Esophagus squamous epithelium (tissue), 5 donors: ENCODE measurements at places on chromosomes 5 and 9.

GRCh38 chr5:176492431-176492830 is 44.2 kb downstream of the FAF2 start:
- no peak for DNase-seq

DNA sequence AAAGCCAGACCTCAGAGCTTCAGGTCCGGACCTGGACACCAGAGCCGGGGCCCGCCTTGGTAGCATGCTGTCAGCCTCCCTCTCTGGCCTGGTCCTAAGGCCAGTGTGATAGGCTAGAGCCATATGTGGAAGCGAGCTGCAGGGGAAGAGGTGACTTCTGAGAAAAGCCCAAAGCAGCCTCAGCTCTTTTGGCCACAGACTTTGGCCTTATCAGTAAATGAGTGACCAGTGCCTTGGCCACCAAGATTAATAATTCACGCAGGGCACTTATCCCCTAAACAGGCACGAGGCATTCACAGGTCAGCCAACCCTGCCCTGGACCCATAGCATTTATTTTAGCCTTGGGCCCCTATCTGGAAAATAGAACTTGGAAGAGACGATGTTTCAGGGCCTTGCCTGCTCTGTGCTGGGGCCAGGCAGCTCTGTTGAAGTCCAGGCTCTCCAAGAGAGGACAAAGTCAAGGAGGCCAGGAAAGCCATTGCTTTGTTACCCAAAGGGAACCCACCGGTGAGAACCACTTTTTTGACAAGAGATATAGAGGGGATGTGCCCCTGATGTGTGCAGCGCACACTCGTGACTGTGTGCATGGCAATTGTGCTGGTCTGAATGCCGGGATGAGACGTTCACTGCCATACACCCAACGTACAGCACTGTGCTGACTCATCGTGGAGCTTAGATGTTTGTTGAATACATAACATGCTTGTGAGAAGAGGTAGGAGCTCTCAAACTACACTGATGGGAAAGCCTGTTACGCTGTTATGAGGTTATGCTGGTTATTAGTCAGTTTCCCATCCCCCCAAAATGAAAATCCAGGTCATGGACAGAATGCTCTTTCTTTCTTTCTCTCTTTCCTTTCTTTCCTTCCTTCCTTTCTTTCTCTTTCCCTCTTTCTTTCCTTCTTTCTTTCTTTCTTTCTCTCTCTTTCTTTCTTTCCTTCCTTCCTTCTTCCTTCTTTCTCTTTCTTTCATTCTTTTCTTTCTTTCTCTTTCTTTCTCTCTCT is 5.0 kb upstream of the SLC34A1 start:
- DNase-seq: no peak

DNA sequence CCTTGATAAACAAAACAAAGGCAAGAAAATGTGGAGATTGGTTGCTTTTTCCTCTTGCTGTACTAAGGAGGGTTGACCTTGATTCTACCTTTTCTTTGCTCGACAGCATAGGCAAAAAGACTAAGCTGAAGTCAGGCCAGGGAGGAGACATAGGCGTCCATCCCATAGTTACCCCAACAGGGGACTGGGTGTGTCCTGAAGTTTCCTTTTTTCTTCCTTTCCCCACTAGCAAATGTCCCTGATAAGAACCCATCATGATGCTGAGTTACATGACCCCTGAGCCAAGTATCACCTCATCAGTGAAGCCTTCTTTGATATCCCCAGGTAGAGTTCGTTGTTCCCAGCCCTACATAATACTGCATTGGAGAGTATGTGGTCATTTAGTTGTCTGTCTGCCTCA is 9.9 kb upstream of the SHROOM1 start:
- no peak for DNase-seq

GRCh38 chr5:139711067-139711905 is 63.1 kb downstream of the CXXC5 start:
- no peak for DNase-seq

GRCh38 chr5:43110606-43111170 is 10.0 kb upstream of the ZNF131 start:
- no peak for DNase-seq

GRCh38 chr5:111454198-111454622 is 58.1 kb downstream of the STARD4 start:
- no peak for DNase-seq

- no peak for DNase-seq
Observed at GRCh38 chr9:87696641-87697040, 29.3 kb upstream of the CTSL start.

DNA sequence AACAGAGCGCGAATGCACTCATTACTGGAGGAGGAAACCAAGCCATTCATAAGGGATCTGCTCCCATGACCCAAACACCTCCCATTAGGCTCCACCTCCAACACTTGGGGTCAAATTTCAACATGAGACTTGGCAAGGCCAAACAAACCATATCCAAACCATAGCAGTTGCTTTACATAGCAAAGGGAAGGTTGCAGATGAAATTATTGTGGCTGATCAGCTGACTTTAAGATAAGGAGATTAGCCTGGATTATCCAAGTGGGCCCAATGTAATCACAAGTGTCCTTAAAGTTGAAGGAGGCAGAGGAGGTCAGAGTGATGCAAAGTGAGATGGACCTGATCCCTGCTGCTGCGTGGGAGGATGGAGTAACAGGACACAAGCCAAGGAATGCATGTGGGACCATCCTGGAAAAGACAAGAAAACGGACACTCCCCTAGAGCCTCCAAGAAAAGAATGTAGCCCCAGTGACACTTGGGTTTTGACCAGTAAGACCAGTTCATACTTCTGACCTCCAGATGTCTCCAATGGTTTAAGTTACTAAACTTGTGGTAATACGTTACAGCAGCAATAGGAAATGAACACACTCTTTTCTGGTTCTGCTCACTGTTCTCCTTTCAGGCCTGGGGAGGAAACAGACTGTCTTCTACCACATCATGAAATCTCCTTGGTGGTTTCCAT is 167.3 kb downstream of the GNAQ start:
- DNase-seq: no peak

GRCh38 chr9:78273761-78274160 is 23.2 kb upstream of the PSAT1 start:
- no peak for DNase-seq

DNA sequence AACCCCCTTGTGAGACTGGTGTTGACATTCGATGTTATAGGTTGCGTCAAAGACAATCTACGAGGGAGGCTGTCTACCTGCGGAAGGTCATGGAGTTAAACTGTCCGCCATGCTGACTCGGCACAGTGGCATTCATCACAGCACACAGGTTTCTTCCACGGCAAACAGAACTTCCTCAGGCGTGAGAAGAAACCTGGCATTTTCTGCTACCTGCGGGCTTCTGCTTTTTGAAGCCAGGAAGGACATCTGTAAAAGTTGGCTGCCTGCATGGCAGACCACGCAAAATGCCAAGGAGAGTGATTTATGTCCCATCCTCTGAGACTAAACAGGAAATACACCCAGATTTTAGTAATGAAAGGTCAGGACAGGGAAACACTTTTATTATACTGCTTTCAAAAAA is 809.8 kb upstream of the NUDT12 start:
- DNase-seq: no peak

DNA sequence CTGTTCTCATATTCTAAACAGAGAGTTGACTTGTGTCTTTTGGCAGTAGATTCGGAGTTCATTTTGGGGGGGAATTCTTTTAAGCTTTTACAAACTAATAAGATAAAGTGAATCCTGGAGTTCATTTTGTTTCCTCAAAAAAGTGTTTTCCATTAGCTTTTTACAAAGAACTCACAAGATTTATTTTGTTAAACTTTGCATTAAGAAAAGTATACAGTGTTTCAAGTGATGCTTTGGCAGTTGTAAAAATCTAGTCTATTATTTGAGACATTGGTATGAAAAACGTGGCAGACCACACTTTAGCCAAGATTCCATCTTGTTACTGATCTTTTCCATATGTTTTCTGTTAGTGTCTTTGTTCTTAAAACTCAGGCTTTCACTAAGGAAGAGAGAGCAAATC is 1.2 kb upstream of the OMD start:
- DNase-seq: no peak

- no peak for DNase-seq
Observed at GRCh38 chr5:33166948-33167347, 273.8 kb upstream of the TARS1 start.

DNA sequence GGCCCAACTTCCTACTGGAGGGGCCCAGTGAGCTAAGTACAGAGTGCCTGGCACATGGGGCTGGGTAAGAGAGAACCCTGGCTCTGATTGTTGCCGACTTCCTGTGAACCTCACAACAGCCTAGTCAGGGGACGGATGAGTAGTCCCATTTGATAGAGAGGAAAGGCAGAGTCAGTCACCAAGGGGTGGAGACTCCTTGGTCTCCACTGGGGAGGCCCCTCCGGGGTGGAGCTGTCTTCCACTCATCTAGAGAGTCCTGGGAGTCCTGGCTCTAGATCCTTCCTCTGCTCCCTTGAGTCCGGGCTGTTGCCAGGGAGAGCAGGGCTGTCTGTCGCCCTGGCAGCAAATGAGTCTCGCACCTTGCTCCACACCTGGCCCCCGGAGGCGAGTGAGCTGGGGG is 8.0 kb downstream of the GRK6 start:
- DNase-seq: no peak

DNA sequence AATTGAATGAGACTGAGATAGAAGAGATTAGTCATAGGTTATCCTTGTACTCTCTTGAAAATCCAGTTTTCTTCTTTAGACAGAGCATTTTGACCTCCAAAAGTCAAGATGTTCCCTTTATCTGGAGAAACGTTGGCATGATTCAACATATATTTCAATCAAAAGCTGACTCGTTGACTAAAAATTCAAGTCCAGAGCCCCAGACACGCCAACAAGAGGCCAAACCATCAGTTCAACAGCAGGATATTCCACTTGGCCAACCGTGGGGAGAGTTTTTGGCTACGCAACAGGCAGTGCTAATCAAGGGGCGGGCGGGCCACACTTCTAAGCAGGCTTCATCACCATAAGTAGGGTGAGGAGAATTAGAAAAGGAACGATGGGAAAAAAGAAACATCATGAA is 119.1 kb downstream of the SLIT3 start:
- no peak for DNase-seq

GRCh38 chr9:7011395-7012067 is 253.8 kb downstream of the KDM4C start:
- DNase-seq: no peak

- no peak for DNase-seq
Observed at GRCh38 chr5:179619776-179620175, 3.7 kb downstream of the HNRNPH1 start.
